ENCODE measurements at places on chromosomes 6 and 20.
A peak's percentile ranks its signal among the peaks of the same experiment; 100 is the strongest.

DNA sequence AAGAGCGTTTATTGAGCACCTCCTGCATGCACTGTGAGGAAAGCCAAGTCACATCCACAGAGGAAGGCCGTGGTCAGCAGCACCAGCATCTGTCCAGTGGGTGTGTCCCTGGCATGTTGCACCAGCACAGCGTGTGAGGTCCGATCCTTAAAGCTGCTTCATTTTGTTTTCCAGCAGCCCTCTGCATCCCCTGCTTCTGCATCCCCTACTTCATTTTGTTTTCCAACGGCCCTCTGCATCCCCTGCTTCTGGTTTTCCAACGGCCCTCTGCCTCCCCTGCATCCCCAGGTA is 147.8 kb downstream of the SYCP2 start:
- DNase-seq: no peak

DNA sequence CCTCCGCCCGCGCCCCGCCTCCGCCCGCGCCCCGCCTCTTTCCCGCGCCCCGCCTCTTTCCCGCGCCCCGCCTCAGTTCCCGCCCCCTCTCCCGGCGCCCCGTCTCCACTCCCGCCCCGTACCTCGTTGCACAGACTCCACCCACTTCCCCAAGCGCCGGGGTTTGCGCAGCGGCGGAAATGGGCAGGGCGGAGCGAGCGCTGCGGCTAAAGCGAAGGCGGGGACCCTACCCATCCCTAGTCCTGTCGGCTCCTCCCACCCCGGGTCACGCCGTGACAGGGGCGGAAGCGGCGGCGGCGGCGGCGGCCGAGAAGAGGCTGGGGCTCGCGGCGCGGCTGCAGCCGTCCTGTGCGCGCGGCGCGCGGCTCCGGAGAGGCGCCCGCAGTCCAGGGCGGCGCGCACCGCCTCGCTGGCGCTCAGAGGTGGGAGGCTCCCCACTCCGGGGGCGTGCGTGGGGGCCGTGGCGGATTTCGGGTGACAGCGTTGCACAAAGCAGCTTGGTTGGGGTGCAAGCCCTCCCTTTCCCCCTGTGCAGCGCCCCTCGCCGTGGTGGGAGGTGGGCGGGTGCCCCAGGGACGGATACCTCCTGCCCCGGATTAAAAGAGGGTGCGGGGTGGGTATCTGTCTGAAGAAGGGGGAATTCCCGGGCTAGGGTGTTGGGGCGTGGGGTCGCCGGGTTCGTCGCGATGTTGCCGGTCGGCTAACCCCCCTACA is at the start of gene KDM1B:
Gene KDM1B (plus strand): TSS at position 273 of the 714 bp plus-strand sequence. CDS start 4,474 bp downstream, outside the sequence.
- DNase-seq: peak; percentile 99

DNA sequence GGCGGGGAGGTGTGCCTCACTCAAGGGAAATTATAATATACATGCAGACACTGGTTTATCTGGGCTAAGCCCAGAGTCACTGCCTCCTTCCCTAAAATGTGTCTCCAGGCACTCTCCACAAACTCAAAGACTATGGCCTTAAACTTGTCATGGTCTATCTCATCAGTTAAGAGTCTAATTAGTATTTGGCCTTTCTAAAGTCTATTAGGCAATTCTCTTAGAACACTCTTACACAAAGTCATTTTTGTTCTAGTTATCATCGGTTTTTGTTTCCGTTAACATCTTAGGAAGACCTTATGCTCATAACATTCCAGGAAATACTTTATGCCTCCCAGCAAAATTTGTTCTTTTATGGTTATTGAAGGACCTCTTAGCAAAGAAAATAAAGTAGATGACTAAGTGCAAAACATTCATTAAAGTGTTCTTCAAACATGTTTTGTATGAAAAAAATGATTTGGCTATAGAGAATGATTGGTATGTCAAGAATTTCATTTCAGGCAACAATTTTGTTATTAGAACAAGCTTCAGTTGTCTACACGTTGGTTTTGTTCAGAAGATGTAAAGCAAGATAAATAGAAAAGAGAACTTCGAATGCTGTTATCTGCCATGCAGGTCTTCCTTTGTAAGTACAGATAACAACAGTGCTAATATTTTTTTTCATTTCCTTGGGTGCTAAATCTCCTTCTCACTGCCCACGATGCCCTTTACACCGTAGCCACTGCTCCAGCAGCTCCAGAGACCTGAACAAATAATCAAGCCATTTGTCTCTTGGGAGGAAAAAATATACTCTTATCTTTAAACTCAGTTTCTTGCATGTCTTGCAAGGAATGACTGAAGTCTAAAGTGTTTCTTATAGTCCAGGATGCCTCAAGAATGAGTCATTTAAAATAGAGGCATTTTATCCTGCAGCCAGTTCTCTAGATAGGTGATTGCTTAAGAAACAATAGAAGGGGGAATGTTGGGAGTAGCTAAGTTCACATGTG is 170.4 kb downstream of the HTR1B start:
- no peak for DNase-seq

DNA sequence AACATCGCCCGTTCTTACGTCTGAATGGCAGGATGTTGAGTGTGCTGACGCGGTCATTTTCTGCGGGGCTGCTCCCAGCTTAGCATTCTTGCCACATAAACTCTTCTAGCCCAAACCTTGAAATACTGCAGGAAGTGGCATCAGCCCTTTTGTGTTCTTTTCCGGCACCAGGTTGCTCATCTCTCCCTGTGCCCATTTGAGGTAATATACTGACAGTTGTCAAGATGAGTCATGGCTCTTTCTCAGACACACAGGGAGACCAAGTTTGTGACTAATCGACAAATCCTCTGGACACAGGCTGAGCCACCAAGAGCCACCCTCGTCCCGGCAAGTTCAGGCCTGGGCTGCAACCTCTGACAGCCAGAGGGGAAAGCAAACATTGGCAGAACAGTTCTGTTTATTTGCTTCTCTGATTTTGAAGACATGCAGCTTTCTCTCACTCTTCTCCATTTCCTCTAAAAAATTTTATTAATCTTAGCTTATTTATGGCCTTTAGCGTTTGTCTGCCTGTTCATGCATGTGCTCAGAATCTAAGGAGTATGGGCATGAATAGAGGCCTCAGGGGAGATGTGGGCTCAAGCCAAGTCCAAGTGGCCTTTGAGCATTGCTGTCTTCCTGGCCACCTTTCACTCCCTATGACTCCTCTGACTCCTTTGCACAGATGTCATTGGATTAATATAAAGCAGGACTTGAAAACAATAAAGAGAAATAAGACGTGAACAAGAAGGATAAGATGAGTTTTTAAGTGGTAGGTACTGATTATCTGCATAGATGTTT is 328.2 kb upstream of the JAG1 start:
- no peak for DNase-seq

- DNase-seq: peak; percentile 8
Observed at GRCh38 chr20:25389858-25390537, 637 bp downstream of the ABHD12 start.

DNA sequence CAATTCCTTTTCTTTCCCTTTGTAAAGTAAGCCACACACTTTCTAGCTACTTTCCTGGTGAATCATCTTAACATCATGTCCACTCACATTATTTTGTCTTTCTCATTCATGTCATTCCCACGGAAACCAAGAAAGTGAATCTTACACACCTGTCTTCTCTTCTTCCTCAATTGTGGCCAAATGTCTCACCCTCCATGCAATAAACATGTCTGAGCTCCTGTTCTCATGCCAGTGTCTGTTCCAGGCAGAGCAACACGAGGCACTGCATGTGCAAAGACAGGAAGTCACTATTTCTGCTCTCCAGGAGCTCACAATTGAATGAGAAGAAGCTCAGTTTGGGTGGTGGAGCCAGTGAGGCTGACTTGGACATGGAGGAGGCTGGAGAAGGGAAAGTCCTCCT is 29.0 kb upstream of the TMEM244 start:
- DNase-seq: peak; percentile 33

GRCh38 chr20:5065166-5065878 is 54.4 kb downstream of the PCNA start:
- DNase-seq: no peak

DNA sequence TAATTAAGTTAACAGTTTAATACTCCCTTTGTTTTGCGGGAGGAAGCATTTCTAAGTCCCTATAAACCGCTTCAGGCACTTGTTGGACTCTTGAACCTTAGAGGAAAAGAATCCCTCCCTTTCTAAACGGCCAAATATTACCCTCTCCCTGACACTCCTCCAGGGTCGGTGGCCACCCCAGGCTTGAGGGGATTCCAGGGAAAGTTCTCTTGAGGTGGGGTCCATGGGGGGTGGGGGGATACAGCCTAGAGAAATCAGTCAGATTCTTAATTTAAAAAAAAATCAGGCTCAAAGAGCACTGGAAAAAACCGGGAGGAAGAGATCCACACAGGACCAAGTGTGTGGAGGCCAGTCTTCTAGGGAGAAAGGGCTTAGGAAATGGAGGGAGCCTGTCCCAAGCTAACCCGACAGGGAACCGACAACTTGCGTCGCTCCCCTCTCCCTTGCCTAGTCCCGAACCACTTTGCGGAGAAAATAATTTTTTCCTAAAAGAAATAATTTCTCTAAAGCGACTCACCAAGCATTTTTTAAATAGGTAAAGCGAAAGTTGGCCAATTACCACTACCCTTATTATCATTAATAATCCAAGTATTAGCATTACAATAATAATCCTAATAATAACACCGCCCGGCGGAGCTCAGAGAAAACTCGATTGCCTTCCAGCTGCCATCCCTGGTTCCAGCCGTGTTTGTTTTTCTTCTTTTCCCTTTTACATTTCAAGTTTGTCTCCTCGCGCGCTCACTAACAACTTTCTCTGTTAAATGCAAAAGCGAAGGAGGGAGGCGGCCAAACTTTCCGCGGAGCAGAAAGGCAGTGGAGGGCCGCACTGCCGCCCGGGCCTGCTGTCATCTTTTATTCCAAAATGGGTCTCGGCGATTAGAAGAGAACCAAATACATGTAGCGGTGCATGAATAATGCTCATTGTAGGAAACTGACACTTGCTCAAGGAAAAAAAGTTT is 4.8 kb downstream of the NR2E1 start:
- DNase-seq: no peak

- no peak for DNase-seq
Observed at GRCh38 chr20:22823119-22823518, 212.0 kb upstream of the SSTR4 start.

GRCh38 chr6:142850679-142851423 is 94.1 kb downstream of the HIVEP2 start:
- DNase-seq: peak; percentile 63

DNA sequence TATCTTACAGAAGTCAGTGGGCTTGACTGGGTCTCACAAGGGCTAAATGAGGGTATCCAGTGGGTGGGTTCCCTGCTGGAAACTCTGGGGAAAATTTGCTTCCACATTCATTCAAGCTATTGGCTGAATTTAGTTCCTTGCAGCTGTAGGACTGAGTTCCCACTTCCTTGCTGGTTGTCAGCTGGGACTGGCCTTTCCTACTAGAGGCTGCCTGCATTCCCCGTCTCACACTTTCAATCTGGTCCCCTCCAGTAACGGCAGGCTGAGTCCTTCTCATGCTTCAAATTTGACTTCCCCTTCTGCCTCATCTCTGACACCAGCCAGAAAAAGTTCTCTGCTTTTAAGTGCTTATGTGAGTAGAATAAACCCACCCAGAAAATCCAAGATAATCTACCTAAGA is 4.4 kb downstream of the CSNK2A1 start:
- DNase-seq: no peak

- no peak for DNase-seq
Observed at GRCh38 chr6:166767230-166767629, 140.2 kb upstream of the RPS6KA2 start.

DNA sequence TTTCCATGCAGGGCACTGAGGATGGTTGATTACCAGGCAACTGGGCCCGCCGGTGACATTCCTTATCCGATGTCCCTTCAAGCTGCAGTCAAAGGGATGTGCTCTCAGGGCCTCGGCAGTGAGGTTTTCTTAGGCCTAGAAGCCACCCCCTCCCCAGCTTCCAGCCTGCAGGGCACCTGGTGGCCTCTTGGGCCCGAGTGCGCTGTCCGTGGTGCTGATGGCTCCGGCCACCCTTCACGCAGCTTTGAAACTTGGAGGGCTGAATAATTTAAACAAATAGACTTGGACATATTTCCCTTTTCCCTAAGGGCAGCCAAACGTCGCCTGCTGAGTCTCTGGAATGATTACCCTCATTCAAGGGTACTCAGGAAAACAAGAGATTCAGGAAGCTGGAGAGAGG is 8.9 kb upstream of the MLN start:
- no peak for DNase-seq

DNA sequence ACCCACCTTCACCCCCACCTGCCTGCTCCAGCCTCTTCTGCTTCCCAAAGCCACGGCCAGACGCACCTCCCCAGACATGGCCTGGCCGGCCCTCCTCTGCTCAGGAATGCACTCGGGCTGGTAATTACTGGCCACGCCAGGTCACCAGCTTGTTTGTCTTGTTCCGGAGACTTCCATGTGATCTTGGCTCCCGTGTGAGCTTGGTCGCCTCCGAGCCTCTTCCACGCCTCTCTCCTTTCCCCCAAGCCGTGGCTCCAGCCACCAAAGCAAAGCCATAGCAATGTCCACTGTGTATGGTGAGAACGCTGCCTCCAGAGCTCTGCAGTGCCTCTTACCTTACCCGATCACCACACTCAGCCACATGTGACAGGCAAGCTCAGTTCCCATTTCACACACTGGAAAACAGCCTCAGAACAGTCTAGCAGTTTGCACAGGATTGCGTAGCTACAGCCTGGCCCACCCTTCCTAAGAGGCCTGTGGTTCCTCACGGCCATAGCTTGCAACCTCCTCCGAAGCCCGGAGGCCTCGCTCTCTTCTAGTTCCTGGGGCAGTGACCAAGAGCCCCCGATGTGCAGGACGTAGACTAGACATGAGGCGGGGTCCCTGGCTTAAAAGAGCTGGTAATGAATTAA is 48.1 kb upstream of the AFDN start:
- DNase-seq: no peak

DNA sequence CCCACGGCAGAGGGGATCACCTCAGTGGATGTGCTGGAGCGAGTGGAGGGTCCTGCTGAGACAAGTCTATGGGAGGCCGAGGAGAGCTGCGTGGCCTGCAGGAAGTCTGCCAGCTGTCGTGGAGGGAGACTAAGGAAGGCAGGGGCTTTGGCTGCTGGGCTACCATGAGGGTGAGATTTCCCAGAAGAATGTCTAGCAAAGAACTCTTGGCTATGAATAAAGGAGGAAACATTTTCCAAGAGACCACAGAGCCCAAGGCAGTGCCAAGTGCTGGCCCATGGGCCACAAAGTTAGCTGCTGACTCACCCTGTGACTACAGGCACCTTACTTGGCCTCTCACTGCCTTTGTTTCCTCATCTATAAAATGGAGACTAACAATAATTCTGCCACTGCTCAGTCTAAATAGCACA is 73.4 kb downstream of the PRDM1 start:
- no peak for DNase-seq

- no peak for DNase-seq
Observed at GRCh38 chr6:33988121-33989015, 157.5 kb downstream of the GRM4 start.

DNA sequence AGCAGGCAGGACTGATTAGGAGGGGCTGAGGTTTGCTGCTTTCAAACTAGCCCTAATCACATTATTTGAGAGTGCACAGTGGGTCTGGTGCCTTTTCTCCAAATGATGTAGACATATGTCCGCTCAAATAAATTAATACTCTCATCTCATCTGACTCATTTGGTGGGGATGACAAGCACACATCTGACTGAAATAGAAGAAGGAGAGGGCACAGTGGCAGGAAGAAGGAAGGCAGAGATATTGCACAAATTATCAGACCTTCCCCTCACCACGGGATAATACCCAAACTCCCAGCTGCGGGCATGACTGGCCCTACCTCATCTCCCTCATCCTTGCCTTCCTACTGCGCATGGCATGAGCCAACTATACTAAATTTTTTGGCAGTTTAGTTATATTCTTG is 33.9 kb upstream of the TNFRSF21 start:
- no peak for DNase-seq

All from CD4-positive, CD25-positive, alpha-beta regulatory T cell (primary cell).